ENCODE measurements at places on chromosomes 3 and 15.

DNA sequence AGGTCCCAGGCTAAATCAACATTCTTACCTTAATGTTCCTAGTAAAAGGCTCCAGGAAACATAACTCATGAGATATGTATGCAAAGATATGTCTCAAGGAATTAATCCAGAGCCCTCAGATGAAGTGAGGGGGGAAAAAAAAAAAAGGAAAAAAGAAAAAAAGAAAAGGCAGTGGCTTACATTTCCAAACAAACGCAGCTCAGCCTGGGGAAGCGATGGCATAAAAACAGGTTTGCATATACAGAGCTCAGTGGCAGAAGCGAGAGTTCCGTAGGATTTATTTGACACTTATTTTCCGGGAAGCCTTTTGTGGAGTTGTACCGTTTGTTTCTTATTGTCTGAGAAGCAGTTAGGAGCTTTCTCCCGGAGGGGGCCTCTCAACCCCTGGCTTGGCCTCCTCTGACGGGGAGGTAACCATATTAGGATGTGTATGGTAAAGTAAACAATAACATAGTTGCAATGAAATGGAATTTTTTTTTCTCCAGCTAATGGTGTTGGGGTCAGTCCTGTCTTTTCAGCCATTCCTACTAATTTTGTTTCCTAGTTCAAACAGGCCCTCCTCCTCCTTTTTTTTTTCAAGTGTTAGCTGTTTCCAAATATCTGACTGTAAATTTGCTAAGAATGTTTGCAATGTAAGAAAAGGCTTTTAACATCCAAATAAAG is 338.6 kb downstream of the FOXP1 start:
- DNase-seq = no peak

DNA sequence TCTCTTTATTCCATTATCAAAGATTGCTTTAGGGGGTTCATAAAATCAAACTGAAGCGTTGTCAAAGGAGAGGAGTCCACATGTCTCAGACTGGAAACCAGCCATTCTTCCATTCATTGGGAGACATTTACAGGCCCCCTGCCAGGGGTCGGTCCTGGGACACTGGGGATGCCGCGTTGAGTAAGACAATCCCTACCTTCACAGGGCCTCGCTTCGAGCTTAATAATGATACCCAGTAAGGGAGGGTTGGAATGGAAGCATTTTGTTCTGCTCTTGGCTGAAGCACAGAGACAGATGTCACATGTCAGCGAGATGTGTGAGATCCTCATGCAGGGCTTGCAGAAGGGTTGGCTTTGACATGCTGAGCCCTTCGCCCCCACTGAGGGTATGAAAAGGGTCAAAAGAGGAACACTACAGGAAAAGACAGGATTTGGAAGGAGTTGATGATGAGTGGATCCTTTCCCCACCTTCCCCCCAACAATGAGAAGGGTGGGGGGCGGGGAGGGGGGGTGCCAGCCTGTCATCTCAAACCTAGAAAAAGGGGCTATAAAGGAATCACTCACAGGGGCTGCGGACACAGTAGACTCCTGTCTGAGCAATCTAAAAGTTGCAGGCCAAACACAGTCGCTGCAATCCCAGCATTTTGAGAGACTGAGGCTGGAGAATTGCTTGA is 25.6 kb upstream of the ARL8B start:
- DNase-seq = no peak

- no peak for DNase-seq
Observed at GRCh38 chr3:10093678-10094077, 14.4 kb downstream of the FANCD2OS start.

GRCh38 chr3:72791161-72791560 is 57.1 kb downstream of the SHQ1 start:
- DNase-seq = no peak

GRCh38 chr3:124168271-124168670 is 176.3 kb upstream of the ROPN1 start:
- no peak for DNase-seq

GRCh38 chr3:86410587-86410986 is 580.4 kb downstream of the VGLL3 start:
- no peak for DNase-seq

DNA sequence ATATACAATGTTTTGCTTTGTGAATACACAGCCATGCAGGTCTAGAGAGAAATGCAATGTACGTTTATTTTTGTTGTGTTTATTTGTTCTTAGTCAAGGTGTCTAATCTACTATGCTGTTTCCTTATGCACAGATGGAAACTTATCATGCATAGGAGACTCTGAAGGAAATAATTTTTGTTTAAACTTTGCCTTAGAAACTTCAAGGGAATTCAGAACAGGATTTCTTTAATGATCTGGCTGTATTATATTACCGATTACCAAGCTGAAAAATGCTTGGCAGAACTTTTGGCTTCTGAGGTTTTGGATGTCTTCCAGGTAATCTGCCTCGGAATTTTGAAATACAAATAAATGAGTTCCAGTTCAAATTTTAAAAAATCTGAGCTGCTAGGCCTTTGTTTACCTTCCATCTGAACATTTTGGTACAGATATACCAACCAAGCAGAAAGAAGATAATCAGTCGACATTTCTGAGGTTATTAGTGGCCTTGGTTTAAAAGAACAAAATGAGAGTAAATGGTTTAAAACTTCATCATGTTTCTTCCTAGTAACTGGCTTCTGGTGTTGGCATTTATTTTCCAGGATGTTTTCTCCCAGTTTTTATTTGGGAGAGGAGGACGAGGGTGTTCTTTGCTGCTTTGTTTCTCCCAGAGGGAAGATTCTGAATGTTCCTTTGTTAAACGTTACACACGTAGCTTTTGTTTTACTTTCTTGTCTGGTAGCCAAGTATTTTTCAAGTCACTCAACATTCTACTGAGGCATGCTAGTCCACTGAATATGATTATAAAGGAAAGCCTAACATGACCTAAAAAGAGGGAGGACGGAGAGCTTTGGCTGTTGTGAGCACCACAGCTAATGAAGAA is 421.8 kb upstream of the TBL1XR1 start:
- no peak for DNase-seq

GRCh38 chr3:190989218-190989617 is 126.7 kb upstream of the GMNC start:
- no peak for DNase-seq

DNA sequence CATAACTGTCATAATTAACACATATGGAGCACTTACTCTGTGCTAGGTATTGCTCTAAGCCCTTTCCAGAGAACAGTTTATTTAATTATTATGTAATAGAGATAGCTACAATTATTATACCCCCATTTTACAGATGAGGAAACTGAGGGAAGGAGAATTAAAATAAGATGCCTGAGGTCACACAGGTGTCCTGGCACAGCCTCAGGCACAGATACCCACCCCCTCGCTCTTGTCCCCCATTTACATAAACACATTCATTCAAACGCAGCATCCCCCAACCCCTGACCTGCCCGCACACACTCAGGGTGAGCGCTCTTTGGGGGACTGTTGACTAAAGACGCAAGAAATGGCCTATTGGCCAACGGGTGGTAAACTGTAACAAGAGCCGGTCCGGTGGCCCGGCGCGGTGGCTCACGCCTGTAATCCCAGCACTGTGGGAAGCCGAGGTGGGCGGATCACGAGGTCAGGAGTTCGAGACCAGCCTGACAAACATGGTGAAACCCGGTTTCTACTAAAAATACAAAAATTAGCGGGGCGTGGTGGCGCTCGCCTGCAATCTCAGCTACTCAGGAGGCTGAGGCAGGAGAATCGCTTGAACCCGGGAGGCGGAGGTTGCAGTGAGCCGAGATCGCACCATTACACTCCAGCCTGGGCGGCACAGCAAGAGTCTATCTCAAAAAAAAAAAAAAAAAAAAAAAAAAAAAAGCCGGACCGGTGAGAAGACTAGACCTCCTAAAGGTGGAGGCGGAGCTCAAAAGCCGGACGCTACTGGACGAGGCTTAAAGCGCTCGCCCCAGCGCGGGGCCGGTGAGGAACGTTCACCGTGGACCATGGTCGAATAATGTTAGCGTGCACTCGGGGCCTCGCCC is 1.9 kb upstream of the ISL2 start:
- no peak for DNase-seq

GRCh38 chr15:25543196-25543595 is 104.4 kb upstream of the UBE3A start:
- no peak for DNase-seq
